ENCODE measurements at places on chromosomes 13 and 19.

GRCh38 chr13:111917901-111918300, 149.0 kb upstream of the SOX1 start:
- no peak for DNase-seq

DNA sequence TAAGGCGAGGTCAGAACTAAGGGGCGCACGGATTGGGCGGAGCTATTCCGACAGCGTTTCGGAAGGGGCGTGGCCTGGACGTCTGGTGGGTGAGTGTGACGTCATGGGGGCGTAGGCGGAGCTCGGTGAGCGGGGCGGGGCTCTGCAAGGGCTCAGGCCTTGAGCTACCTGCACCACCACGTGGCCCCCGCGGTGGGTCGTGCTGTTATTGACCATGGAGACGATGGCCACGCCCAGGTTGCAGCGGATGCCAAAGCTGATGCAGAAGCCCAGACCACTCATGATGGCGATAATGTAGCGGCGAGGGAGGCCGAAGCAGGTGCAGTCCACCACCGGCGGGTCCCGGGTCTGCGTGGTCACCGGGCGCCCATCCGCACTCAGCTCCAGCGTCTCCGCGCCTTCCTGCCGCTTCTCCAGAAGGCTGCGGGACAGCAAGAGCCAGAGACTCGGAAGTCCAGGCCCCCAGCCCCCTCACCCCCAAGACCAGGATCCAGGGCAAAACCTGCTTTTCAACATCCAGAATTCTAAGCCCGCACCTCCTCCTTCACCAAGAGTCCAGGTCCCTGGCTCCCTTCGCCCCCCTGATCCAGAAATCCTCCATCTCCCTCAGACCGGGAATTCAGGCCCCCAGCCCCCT, 4.8 kb downstream of the SLC17A7 start:
- DNase-seq = peak; percentile 85

- DNase-seq = no peak
Measured at GRCh38 chr19:2552859-2553258, 76.9 kb downstream of the GADD45B start.

GRCh38 chr19:45823182-45823581, 8.1 kb upstream of the RSPH6A start:
- DNase-seq = no peak

DNA sequence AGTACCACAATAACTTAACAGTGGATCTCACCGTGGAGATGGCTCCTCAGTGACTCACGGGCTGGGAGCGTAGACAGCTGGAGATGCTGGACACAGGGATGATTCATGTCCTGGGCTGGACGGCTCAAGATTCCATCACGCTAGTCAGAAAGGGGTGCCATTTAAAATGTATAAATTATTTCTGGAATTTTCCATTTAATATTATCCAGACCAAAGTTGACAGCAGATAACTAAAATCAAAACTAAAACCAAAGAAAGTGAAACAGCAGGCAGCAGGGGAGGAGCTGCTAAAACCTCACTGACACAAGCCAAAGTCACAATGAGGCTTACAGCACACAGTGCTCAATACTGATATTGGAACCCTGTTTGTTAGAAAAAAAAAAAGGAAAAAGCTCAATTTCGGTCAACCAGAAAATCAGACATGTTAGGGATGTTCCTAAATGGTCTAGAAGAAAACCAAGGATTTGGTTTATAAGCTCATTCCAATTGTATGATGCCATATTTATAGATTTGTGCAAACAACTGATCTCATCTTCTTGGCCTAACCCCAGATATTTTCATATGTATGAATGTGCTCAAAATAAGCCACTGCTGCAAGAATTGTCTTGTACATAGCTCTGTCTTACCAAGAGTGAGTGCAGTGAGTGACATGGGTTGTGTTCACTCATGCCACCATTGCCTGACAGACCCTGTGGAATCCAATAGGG, 111.8 kb downstream of the SACS start:
- no peak for DNase-seq

GRCh38 chr13:101649488-101650126, 197.1 kb downstream of the ITGBL1 start:
- DNase-seq = no peak

DNA sequence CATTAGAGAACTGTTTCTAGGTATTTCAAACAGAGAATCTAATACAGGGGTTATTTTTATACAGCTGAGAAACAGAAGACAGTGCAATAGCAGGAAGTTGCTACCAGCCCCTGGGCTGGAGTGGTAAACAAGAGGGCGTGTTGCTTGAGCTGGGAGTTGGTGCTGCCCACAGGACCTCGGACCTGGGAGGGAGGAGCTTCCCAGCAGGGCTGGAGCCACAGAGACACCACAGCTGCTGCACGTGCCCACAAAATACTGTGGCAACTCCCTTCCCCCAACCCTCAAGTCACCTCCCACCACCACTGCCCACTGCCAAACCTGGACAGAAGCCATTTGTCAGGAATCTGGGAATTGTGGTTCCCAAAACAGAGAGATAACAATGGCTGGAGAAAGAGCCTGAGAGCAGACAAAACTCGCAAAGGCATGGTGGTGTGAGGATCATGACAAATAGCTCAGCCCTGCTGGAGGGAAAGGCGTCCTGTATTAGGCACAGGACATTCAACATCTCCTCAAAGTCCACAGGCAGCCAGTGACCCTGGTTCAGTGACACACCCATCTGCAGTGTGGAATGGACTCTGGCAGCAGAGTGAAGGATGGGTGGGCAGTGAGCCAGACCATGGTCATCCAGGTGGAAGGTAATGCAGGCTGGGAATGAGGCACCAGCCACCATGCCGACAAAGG, 57.2 kb downstream of the SPATA13 start:
- no peak for DNase-seq

GRCh38 chr13:50213526-50213925, 198.3 kb downstream of the KCNRG start:
- no peak for DNase-seq

DNA sequence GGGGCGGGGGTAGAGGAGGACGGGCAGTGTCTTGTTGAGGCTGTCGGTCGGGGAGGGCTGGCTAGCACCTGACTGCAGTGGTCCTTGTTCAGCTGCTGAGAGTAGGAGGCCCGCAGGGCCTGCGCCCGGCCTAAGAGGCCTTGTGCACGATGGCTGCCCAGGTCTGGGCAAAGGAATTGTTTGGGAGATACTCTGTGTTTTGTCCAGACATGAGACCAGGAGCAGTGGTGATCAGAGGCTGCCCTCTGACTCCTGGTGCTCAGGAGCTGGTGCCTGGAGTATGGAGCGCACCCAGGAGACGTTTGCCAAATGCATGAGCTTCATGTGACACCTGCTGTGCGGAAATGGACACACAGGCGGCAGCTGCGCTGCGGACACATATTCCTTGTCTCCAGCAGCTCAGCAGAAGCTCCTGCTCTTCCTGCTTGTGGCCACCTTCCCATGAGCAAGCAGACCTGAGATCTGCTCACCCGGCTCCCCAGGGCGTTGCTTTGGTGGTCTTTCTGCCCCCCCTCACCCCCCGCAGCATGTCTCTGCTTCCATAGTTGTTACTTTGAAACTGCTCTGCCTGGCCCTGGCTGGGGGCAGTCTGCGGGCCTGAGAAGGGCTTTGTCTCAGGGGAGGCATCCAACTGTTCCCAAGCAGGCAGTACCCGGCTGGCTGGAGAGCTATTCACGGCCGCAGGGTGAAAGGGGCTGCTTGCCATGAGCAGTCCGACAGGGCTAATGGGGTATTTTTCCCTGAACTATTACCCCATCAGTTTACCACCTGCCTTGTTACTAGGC, 163.9 kb downstream of the TEX29 start:
- DNase-seq = no peak

GRCh38 chr13:34570698-34571353, 371.2 kb upstream of the NBEA start:
- DNase-seq = no peak

GRCh38 chr19:12611361-12611699, 610 bp downstream of the ZNF791 start:
- peak; percentile 73 for DNase-seq

DNA sequence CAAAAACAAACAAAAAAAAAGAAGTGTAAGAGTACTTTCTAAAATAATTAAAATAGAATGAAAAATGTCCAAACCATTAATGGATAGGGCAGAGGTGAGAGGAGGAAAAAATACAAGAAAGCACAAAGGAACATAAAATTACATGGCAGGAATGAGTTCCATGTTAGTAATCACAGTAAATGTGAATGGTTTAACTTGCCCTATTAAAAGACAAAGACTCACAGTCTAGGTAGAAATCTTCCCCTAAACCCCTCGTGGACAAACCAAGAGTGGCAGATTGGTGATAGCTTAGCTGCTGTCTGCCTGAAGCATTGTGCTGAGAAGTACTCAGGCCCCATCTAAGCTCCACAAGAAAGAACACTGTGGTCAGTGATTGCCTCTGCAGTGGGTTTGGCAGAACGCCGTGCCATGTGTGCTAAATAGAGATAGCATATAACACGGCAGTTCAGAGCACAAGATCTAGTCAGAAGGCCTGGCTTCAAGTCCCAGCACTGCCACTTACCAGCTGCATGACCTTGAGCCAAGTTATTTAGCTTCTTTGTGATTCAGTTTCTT, 103.5 kb downstream of the DPF1 start:
- DNase-seq = no peak
